ENCODE measurements at places on chromosomes 4 and X. TPM values are rescaled to one million over a fixed set of nuclear protein-coding genes. Genes with fewer than 3 reads are reported as not detected.

Gene CT83
- not detected for polyA plus RNA-seq

Gene ZFP92
- 0.98 TPM for polyA plus RNA-seq

Gene NPY2R
- 0.27 TPM for polyA plus RNA-seq

Gene VCX3B
- polyA plus RNA-seq, result 0.68 TPM

Gene SPARCL1
- polyA plus RNA-seq, result 25.5 TPM

Gene P2RY4
- polyA plus RNA-seq, result 0.16 TPM

Gene NLGN3
- polyA plus RNA-seq, result 3.8 TPM

Gene RNF150
- 27.7 TPM for polyA plus RNA-seq

Gene FAM149A
- polyA plus RNA-seq, result 55.7 TPM
